CD8-positive, alpha-beta T cell (primary cell): ENCODE measurements at places on chromosomes 6 and 20.

DNA sequence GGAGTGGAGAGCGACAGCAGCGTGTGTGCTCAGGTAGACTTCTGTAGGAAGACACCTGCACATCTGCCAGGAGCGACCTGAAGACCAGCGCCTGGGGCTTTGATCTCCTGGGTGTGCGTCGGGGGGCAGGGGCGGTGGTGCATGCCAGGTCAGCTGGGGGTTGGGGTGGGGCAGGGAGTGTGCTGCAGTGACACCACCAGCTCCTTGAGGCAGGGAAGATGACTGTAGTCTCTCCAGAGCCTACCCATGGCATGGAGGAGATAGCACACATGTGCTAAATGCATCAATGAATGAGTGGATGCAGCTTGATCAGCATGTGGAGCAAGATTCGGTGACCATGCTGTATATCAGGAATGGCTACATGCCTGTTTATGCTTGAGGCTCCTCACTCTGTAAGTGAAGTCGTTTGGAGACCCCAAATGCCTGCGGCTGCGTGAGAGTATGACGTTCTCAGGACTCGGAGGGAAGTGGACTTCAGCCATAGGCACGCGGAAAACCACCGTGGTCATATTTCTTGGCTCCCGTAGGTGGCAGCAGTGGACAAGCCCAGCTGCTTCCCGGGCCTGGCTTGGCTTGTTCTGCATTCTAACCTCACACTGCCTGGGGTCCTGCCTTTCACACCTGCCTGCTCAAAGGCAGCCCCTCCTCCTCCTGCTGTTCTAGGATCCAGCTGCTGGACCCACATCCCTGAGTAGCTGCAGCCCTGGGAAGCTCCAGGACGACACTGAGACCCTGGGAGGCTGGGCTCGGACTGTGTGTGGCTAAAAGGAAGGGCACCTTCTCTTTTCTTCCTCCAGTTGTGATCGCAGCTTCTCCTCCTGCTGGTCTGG lies 39.4 kb upstream of the KCNK16 start:
- no peak for DNase-seq

- no peak for DNase-seq
Observed at GRCh38 chr6:151179321-151179720, 60.4 kb upstream of the AKAP12 start.

- no peak for DNase-seq
Observed at GRCh38 chr20:42857446-42857845, 332.3 kb downstream of the PTPRT start.

- DNase-seq: peak; percentile 17
Observed at GRCh38 chr6:17015144-17015543, 86.7 kb upstream of the STMND1 start.

GRCh38 chr20:35273449-35274171 lies 4.3 kb downstream of the MMP24OS start:
- DNase-seq: no peak

GRCh38 chr6:162119341-162119740 lies 608.2 kb downstream of the PRKN start:
- DNase-seq: no peak

- DNase-seq: peak; percentile 37
Observed at GRCh38 chr6:35146453-35146852, 5.3 kb upstream of the TCP11 start.

- DNase-seq: no peak
Observed at GRCh38 chr6:32941214-32941768, 463 bp upstream of the HLA-DMB start.

- DNase-seq: no peak
Observed at GRCh38 chr6:47581591-47581990, 104.0 kb downstream of the CD2AP start.

DNA sequence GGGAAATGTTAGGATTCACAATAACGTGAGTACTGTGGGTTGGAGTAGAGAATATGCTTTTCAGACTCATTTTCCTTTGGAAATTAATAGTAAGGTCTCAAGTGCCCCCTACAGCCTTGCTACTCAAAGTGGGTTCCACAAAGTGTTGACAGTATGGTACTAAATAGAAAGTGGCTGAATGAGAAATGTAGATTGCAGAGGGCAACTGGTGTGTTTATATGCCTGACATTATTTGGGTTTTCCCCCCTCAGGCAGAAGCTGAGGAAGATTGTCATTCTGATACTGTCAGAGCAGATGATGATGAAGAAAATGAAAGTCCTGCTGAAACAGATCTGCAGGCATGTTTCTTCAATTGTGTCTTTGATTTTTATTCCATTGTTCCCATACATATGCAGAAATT lies 5.6 kb downstream of the FBXO9 start:
- peak; percentile 30 for DNase-seq
